ENCODE measurements at places on chromosomes 11 and 22.
A peak's percentile ranks its signal among the peaks of the same experiment; 100 is the strongest.

DNA sequence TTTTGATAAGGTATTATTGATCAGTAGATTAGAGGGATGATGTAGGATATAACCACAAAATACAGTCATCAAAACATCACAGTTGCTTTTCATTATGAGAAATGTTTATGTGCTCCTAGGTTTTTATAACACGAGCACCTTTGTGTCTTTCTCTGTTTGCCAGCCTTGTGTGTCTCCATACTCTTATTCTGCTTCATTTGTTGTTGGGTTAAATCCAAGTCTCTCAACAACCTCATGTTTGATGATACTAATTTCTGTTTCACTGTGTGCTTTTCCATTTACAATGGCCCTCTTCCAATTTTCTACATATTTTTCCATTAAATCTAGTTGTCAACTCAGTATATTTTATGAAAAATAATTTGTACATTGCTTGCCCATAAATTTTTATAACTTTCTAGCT lies 107.7 kb upstream of the POU2AF2 start:
- DNase-seq: no peak

DNA sequence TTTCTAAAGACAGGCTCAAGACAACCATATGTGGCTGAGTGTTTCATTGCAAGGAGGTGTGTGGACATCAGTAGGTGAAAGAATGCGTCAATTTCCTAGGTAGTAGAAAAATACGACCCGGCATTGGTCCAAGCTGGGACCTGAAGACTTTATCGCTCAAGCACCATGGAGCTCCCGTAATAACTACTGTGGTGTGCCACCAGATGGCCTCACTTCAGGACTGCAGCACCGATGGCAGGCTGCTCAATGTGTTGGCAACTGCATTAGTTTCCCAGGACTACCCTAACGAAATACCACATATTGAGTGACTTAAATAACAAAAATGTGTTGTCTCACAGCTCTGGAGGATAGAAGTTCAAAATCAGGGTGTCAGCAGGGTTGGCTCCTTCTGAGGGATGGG lies 72.4 kb upstream of the FAT3 start:
- DNase-seq: no peak

GRCh38 chr11:107857550-107858216 lies 904 bp downstream of the SLC35F2 start:
- DNase-seq: no peak

- DNase-seq: no peak
Observed at GRCh38 chr11:105100206-105100605, 39.4 kb downstream of the CARD18 start.

- no peak for DNase-seq
Observed at GRCh38 chr11:30317030-30317429, 5.9 kb upstream of the ARL14EP start.

DNA sequence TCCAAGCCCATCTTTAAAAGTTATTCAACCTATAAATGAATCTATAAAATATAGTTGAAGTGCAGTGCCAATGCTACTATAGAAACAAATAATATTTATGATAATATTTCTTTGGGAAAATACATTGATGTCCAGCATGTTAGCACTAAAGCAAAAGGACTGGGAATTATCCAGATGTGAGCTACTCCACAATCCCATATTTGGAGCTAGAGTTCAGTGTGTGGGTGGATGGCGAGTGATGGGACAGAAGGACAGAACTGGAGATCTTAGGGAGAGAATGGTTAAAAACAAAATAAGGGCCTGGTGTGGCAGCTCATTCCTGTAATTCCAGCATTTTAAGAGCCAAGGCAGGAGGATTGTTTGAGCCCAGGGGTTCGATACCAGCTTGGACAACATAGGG lies 216.8 kb downstream of the TMEM135 start:
- no peak for DNase-seq

- DNase-seq: no peak
Observed at GRCh38 chr11:45182902-45183301, 36.5 kb downstream of the PRDM11 start.

- peak; percentile 78 for DNase-seq
Observed at GRCh38 chr11:72676861-72677341, 2.7 kb upstream of the PDE2A start.

DNA sequence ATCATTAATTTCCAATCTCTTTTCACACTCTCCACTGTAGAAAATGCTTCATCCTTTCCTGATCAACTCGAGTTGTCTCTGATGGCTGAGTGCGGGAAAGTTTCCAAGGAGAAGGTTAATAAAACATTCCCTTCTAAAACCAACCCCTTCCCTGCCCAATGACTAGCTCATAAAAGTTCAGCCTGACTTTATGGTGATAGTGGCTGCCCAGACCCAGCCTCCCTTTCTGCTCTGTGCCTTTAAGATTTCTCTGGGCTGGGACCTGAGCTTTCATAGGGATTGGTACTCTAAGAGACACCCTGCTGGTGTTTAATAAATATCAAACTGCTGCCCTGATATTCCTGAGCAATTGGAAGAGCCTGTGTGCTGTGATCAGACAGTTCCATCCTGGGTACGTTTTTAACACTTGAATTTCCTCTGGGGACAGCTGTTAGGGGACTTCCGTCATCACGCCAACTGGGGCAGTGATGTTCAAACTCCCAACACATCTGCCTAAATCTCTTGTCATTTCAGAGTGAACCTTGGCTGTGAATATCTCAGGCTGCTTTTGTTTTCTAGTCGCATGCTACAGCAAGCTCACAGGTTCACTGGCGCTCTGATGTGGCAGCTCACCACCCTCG lies 195.0 kb upstream of the KIRREL3 start:
- no peak for DNase-seq

DNA sequence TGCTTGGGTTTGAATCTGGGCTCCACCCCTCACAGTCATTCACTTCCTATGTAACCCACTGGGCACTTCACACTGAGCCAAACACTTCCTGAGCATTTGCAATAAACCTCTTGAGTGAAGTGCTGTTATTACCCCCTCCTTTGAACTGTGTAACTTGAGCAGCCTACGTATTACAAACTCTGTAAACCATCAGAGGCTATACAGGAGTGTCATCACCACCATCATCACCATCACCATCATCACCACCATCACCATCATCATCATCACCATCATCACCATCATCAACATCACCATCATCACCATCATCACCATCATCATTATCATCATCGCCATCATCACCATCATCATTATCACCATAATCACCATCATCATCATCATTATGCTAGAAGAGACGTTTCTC lies 18.4 kb downstream of the RTL6 start:
- no peak for DNase-seq

GRCh38 chr11:63243533-63243932 lies at the start of gene SLC22A25:
Gene SLC22A25, minus strand, starts transcription at chr11:63243599. Its CDS starts 13,947 bp downstream, at chr11:63229652.
- no peak for DNase-seq

- DNase-seq: no peak
Observed at GRCh38 chr11:124320097-124320496, at the start of gene OR8D2. Gene OR8D2, minus strand, starts transcription at chr11:124320197. Its CDS starts 0 bp downstream, at chr11:124320197.

GRCh38 chr11:11748706-11749365 lies 92.9 kb upstream of the USP47 start:
- DNase-seq: no peak

GRCh38 chr11:28659716-28660348 lies 551.6 kb downstream of the METTL15 start:
- DNase-seq: no peak

GRCh38 chr22:37244922-37245722 lies 1.1 kb upstream of the RAC2 start:
- no peak for DNase-seq

DNA sequence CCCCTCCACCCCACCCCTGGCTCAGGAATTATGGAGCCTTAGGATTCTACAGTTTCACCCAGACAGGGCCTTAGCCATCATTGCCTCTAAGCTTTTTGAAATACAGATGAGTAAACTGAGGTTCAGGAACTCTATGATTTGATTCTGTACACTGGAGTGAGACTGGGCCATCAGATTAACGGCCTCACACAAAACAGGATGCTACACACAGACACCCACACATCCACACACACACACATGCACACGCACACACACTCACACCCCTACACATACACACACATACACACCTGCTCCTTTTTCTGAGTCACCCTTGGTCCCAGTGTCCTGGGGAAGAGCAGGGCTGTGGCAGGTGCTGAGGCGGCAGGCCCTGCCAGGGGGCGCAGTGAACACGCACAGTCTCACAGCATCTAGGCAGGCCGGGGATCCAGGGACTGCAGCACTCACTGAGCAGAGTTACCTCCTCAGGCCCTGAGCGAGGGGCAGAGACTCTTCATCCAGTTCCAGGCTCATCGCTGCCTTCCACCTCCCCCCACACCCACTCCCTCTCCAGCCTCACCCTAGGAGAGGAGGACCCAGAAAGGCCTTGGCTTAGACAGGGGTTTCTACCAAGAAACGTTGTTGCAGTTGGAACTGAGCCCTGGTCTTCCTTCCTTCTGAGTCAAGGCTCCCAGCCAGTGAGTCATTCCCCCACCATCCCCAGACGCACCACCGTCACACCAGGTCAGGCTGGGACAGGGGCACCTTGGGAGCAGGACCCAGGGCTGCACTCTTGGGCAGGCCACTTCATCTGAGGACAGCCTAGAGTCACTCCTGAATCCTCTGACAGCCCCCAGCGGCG lies 89.8 kb upstream of the PARVA start:
- DNase-seq: peak; percentile 64

GRCh38 chr22:39332441-39333064 lies 13.1 kb upstream of the RPL3 start:
- no peak for DNase-seq

- DNase-seq: no peak
Observed at GRCh38 chr11:12838463-12839123, 164.4 kb downstream of the TEAD1 start.

DNA sequence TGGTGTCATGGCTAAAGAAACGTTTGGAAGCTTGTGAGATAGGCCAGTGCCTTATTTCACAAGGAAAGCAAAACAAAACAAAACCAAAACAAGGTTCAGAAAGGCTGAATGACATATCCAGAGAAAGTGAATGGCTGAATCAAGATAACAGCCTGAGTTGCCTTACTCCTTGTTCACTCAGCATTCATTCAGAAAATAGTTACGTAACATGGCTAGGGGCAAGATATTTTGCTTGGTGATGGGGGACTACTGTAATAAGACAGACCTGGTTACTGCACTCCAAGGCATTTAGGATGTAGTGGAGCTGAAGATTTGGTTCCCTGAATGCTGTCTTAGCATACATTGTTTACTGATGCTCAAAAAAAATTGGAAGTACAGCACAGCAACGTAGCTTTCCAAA lies 47.7 kb downstream of the C11orf91 start:
- DNase-seq: no peak

DNA sequence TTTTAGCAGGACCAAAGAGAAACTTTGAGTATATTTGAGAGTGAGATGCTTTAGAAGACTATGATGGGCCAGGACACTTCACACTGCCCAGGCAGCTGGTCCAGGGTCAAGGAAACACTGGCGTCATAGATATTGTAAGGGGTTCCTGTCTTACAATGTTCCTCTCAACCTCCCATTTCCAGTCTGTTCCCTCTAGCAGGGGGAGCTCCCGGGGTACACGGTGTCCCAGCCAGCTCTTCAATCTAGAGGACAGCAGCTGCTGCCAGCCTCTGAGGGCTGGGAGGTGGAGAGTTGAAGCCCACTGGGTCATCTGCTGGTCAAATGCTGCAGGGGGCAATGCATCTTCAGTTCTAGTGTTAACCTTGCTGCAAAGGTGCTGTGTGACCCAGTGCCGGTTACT lies 40.7 kb upstream of the TIMP3 start:
- DNase-seq: no peak
